ENCODE measurements at places on chromosomes 2 and 18.

DNA sequence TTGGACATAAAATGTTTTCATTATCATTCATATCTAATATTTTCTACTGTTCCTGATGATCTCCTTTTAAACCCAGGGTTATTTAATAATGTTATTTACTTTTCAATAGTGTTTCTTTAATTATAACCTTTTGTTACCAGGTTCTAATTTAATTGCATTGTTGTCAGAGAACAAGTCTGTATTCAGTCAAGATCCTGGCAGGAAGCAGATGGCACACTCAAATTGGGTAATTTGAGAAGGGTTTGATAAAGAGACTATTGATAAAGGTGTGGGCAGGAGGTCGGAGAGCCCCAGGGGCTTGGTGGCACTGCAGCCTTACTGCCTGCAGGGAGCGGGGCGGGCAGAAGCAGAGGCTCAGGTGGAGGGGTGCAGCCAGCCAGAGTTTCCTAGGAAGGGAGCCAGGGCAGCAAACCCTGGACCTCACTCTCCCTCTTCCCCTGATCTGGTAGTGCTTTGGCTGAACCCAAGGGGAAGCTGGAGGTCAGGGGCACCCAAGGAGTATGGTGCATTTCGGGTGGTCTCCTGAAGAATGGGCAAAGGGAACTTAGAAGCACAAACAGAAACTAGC lies 2.3 kb upstream of the KIF1A start:
- no peak for DNase-seq

DNA sequence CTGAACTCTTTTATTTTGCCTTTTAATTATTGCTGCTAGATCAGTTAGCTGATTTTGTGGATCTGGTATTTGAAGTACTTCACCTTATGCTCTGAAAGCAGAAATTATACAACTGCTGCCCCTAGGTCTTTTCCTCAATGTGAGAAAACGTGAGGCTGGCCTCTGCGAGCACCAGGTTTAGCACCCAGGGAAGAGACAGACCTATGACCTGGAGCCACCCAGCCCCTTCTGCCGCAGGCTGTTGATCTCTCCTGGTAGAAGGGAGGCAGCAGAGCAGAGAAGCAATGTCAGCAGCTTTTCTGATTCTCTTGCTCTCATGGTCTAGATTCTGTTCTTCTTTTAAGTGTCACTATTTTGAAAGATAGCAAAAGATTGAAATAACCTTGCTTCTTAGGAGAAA lies 19.9 kb downstream of the TRAPPC12 start:
- no peak for DNase-seq

GRCh38 chr18:13261661-13262357 lies 43.2 kb downstream of the LDLRAD4 start:
- no peak for DNase-seq

- DNase-seq, result no peak
Measured at GRCh38 chr2:135829378-135830135, 7.4 kb downstream of the LCT start.

GRCh38 chr2:216758256-216759155 lies 63.2 kb upstream of the IGFBP5 start:
- DNase-seq, result no peak

DNA sequence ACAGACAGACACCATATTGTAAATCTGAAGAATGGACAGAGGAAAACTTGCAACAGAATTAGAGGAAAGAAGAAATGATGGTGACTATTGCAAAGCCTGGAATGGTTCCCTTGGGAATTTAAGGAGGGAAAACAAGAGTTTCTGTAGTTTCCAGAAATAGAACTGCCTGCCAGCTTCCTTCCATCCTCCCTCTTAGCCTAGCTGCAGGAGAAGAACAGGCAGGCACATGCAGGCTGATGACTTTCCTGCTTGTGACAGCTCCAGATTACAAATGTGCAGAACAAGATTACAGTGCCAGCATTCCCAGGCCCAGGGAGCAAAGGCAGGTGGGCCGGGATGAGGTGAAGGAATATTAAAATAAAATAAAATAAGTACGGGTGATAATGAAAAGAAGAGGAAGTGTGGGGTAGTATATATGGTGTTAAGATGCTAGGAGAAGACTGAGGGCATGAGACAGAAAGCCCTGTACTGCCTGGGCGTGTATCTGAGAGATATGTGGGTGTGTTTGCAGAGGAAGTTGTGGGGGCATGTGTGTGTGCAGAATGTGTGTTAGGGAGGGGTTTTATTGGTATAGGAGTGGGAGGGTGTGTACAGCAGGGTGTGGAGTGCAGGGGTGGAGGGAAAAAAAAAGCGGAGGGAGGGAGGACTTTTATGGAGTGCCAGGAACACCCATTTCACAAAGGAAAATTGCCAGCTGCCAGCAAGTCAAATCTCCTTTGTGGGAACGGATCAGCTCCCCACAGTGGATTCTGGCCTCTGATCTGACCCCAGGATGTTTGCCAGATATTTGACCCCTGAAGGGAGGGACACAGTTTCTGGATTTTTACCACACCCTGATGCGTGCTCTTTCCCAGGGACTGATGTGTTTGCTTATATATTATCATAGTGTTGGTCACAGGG lies 43.9 kb upstream of the NEMP2 start:
- peak; percentile 66 for DNase-seq

DNA sequence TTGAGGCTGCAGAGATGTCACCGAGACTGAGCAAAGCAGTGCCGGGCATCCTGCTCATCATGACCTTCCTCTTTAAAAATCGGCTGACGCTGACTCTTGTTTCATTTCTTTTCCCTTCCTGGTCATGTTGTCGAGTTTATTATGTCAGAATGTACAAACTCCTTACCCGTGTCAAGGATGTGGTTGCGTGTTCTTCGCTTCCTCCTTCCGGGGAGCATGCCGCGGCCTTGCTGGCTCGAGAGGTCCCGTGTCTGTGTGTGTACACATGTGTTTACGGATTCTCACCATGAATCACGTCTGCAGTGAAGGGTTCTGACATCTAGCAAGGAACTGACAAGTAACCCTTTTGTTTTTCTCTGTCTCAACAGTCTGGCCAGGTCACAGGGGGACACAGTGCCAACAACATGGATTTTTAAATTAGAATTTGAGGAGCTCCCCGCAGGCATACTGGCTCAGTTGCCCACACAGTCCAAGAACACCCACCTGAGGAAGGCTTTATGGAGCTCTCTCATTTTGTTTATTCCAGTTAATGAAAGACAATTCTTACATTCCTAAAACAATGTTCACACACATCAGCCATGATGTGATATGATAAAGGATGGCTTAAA lies 60.2 kb downstream of the MYT1L start:
- DNase-seq, result no peak

GRCh38 chr2:100124761-100125160 lies 17.6 kb downstream of the AFF3 start:
- no peak for DNase-seq

DNA sequence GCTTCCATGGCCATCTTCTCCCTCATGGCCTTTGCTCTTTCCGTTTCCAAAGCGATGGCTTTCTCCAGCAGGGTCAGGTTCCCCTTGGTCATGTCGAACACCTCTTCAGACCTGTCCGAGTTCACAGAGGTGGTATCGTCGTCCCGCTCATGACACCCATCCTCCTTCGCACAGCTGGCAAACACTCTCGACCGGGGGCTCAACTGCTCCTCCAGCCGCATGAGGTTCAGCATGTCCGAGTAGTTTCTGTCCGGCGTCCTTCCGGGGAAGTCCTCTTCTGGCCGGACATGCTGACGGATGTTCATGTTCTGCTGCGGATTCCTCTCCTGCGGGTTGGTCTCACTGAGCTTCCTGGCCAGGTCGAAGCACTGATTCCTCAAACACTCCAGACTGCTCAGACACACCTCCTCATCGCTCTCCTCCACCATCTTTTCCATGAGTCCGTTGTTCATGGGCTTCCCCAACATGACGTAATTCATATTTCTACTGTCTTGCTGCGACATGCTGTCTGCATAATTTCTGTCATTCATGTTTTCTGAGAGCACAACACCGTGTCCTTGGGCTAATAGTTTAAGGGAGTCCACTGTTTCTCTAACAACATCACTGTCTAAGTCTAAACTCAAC lies 178.2 kb upstream of the PXDN start:
- DNase-seq, result no peak
